ENCODE measurements at places on chromosomes 4 and X.

GRCh38 chr4:110247591-110247990, 49.2 kb upstream of the ELOVL6 start:
- no peaks in the 10 kb centered on the region for H3K4me1 ChIP-seq
- no peaks in the 10 kb centered on the region for H3K36me3 ChIP-seq
- H3K27ac ChIP-seq = no peak overlapping the region
- no peaks in the 10 kb centered on the region for H3K27me3 ChIP-seq
- DNase-seq = no peak
- H3K4me3 ChIP-seq = no peak overlapping the region

DNA sequence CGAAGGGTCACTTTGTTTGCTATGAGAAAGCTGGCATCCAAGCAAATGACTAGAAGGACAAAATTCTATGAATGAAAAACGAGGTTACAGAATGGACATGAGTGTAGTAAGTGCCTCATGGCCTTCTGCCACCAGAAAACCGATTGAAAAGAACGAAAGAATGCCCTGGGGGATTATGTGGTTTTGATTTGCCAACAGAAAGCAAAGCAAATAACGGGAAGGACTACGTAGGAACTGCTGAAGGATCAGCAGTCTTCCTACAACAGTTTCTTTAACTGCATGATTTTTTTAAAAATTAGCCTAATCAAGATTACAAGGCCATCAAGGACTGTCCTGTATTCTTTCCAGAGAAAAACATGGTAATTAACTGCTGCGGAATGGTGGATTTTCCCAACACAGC, 50.6 kb downstream of the NRK start:
- no peaks in the 10 kb centered on the region for H3K4me1 ChIP-seq
- no peak overlapping the region for H3K27ac ChIP-seq
- H3K36me3 ChIP-seq = no peaks in the 10 kb centered on the region
- DNase-seq = no peak

- no peak overlapping the region for H3K27ac ChIP-seq
- H3K27me3 ChIP-seq = peaks cover 4% of the 10 kb centered on the region
- H3K4me3 ChIP-seq = no peak overlapping the region
- no peaks in the 10 kb centered on the region for H3K36me3 ChIP-seq
Observed at GRCh38 chrX:39149761-39150160, 348.5 kb downstream of the MID1IP1 start.

- no peaks in the 10 kb centered on the region for H3K4me1 ChIP-seq
- no peak for DNase-seq
- no peak overlapping the region for H3K4me3 ChIP-seq
- H3K36me3 ChIP-seq = no peaks in the 10 kb centered on the region
Observed at GRCh38 chr4:32192363-32192762, 1472.2 kb downstream of the PCDH7 start.

DNA sequence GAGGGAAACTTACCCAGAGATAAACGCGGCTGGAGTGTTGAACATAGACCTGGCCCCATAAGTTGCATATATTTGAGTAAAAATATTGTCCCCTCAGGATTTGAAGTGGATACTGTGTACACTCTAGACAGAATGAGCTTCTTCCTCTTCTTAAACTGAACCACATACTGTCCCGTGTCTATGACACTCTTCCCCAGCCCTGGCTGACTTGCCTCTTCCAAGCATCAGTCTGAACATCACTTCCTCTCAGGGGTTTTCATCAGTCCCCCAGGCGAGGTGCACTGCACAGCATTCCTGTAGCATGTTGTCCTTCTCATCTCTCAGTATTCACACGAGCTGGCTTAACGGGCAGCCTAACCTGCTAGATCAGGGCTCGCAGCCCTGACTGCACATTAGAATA, 80.5 kb upstream of the TMEM150C start:
- no peaks in the 10 kb centered on the region for H3K36me3 ChIP-seq
- H3K4me1 ChIP-seq = no peaks in the 10 kb centered on the region
- H3K4me3 ChIP-seq = no peak overlapping the region
- H3K27ac ChIP-seq = no peak overlapping the region
- H3K27me3 ChIP-seq = no peaks in the 10 kb centered on the region
- no peak for DNase-seq

DNA sequence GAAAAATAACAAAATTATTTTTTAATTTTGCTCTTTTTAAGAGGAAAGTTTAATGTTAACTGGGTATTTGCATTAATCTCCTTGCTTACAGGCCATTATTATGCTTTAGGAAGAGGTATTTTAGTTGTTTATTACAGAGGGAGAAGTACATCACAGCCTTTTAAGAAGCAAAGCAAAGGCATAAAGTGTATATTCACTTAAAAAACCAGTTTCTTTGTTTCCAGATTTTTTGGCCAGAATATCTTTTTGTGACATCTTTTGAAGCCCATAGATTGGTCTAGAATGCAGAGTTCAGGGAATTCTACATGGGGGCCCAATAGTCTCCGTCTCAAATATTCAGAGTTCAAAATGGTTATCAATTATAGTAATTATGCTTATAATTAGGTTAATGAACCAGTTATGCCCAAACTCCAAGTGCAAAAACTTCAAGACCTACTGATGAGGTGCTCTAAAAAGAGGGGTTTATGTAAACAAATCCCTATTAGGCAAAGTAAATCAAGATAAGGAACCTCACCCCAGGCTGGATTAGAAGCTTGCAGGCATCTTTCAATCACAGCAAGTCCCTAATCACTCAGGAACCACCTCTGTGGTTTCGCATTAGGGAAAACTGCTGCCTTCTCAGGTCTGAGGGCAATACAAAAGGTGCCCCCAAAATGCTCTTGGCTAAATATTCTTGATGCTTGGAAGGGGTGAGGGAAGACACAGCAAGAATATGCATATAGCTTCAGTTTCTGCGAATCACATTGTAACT, 1.4 kb downstream of the CXXC4 start:
- no peak overlapping the region for H3K4me3 ChIP-seq
- DNase-seq = no peak

DNA sequence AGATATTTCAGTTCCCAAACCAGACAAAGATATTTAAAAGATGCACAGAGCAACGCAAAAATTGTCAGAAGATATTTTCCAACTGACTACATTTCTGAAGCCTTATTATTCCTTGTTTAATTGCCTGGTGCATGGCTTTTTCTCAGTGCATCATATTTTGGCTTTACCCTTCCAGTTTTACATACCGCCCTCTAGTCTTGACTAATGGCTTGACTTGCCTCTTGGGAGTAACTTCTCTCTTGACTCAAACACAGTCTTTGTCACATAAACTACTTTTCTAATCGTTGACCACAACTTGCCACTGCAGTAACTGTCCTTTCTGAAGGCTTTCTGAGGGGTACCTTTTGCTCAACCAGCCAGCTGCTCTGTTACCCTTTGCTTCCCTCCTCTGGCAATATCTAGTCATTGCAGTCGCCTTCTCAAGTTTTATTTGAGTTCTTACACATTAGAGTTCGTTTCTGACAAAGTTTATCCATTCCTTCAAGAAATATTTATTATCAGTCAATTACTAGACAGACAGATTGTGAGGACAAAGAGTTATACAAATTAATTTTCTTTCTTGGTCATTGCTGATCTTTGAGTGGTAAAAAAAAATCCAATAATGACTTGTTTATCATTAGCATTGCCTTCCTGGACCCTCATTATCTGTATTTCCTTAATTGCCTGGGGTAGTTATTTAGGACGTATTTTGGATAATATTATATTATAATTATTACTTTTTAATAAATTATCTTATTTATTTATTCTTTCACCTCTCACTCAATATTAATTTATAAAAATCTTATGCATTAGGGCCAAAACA, 506.9 kb upstream of the PCDH10 start:
- no peaks in the 10 kb centered on the region for H3K4me1 ChIP-seq
- H3K4me3 ChIP-seq = no peak overlapping the region
- no peaks in the 10 kb centered on the region for H3K27me3 ChIP-seq
- H3K36me3 ChIP-seq = no peaks in the 10 kb centered on the region

DNA sequence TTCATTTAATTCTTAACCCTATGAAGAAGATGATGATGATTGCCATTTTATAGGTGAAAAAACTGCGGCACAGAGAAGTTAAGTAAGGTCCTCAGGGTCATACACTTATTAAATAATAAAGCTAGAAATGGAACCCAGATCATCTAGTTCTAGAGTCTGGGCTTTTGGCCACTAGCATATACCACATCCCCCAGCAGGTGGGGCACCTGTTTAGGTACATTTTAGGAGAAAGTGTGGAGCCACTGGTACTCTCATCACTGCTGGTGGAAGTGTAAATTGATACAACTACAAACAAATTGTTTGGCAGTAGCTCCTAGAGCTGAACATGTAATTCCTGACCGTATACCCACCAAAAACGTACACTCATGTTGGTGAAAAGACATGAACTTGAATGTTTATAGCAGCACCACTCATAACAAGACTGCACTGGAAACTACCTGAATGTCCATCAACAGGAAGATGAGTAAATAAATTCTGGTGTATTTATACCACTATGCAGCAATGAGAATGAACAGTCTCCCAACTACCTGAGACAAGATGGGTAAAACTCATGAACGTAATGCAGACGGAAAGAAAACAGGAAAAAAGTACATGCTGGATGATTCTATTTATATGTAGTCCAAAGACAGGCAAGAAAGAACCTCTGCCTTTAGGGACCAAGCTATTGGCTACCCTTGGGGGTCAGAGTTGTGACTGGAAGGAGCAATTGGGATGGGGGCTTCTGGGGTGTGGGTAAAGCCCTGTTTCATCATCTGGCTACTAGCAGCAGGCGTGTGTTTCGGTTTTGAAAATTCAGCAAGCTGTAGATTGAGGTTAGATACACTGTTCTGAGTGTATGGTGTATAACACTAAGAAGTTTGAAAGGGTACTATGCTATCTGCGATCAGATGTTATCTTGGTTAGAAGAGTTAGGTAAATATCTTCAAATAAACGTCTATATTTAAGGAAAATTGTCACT, 72.3 kb upstream of the ADGRG2 start:
- no peaks in the 10 kb centered on the region for H3K27me3 ChIP-seq
- no peaks in the 10 kb centered on the region for H3K4me1 ChIP-seq

DNA sequence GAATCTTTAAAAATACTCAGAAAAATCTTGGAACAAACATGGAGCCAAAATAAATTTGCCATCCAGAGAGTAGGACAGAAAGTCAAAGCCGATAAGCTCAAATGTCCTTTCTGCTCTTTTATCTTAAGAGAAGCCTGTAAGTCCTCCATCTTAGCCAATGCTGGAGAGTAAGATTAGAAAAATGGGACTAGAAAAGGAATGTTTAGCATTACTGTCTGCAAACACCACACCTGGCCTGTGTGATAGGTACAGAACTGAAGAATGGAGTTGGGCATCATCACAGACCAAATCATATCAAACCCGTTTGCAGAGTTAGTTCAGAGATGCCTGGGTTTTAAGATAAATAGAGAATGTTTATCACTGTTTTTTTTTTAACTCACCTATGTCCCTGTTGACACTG, 10.5 kb upstream of the SLC39A8 start:
- DNase-seq = no peak
- no peak overlapping the region for H3K4me3 ChIP-seq
- no peaks in the 10 kb centered on the region for H3K4me1 ChIP-seq
- no peaks in the 10 kb centered on the region for H3K27me3 ChIP-seq
- H3K27ac ChIP-seq = no peak overlapping the region
